ENCODE measurements at places on chromosomes 6 and 20.

DNA sequence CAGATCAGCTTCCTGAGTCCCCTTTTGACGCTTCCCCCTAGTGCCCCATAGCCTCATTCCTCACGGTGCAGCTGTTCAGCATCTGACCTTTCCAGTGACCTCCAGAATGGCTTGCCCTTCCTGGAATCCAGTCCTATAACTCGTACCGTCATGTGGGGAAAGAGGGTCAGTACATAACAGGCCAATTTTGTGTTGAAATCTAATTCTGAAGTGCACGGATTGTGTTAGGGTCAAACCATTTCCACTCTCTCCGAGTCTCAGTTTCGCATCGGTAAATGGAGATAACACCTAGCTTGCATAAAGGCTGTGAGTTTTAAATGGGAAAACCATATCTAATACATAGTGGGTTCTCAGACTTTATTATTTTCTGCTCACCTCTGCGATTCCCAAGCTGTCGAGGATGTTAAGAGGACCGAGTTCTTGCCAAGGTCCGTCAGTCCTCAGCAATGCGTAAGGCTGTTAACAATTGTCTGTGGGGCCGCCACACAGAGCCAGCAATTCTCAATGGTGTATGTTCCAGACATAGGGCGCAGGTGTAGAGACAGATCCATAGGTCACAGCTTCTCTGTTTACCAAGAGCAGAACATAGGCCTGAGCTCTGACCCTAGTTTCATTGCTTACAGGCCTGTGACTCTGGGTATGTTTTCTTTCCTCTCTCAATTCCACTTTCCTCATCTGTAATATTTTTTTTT, 45.5 kb upstream of the CCR6 start:
- no peak for DNase-seq

GRCh38 chr6:20812776-20813175, 278.5 kb downstream of the CDKAL1 start:
- DNase-seq, result no peak

GRCh38 chr6:42251500-42251899, 33.8 kb upstream of the MRPS10 start:
- DNase-seq, result no peak

- no peak for DNase-seq
Measured at GRCh38 chr6:158268361-158269147, 43.7 kb upstream of the TULP4 start.

DNA sequence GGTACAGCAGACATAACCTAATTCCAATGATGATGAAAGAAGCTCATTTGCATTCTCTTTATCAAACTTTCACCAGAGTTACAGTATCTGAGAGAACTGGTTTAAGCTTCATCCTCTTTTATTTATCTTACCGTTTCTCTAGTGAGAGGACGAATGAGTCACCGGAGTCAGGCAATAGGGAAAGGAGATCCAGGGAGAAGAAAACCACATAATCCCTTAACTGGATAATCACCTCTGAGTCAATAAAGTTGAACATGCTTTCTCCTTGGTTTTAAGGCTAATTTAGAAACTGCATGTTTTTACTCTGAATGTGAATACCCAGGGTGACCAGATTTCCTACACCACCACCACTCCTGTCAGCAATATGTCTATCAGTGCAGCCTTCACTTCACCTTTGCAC, 313.7 kb upstream of the TBX18 start:
- DNase-seq, result no peak

DNA sequence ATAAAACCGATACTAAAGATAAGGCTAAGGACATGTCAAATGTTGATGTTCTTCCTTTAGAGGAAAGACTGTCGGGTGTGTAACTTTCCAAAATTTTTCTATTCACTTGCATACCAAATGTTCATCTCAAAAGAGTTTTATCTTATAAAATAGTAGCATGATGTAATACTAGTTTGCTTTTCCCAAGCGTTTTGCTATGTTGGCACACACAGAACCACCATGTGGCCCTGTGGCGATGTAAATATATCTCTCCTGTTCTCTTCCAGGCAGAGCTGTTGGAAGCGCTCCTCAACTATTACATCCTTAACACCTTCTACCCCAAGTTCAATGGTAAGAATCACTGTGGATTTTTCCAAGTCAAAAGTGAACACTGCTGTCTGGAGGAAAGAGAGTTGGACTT, 26.5 kb downstream of the LBP start:
- DNase-seq, result no peak

DNA sequence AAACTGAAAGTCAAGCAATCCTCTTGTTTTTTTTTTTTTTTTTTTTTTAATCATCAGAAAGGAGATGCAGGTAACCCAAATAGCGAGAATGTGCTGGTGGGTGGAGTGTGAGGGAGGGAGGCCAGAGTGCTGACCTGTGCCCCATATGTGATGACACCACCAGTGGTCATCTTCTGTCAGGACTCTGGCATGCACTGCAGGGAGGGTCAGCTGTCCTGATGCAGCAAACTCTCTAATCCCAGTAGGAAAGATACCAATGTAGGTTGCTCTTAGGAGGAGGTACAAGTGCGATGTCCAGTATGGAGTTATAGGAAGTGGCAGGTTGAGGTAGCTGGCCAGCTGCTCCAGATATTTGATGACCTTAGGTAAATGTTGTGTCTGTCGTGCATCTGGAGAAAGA, 2.8 kb upstream of the CST4 start:
- DNase-seq, result no peak

GRCh38 chr6:113292646-113293422, 564.3 kb upstream of the MARCKS start:
- DNase-seq, result no peak

DNA sequence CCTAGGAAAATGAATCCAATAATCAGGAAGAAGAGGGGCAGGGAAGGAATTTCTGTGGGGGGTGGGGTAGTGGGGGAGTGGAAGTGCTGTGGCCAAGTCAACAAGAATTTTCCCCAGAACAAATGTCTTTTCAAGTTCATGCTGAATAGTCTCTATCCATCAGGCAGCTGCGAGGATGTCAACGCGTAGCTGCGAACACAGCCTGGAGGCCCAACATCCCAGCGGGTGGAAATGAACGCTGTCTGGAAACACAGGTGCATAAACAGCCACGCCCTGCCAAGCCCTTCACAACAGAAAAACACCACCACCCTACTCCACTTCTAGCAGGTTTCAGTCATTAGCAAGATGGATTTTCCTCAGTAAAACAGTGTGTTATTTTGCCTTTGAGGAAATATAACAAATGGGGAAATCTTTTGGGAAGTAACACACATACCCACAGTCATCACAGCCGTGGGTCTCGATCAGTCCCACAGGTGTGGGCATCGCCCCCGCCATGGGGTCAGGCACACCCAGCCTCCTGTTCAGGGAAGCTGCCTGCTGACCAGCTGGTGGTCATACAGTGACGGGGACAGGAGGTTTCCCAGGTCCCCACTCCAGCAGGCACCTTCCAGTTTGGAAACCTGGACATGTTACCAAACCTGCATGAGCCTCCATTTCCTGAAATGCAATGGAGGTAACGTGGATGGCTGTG, 112.1 kb upstream of the THBS2 start:
- DNase-seq, result no peak

DNA sequence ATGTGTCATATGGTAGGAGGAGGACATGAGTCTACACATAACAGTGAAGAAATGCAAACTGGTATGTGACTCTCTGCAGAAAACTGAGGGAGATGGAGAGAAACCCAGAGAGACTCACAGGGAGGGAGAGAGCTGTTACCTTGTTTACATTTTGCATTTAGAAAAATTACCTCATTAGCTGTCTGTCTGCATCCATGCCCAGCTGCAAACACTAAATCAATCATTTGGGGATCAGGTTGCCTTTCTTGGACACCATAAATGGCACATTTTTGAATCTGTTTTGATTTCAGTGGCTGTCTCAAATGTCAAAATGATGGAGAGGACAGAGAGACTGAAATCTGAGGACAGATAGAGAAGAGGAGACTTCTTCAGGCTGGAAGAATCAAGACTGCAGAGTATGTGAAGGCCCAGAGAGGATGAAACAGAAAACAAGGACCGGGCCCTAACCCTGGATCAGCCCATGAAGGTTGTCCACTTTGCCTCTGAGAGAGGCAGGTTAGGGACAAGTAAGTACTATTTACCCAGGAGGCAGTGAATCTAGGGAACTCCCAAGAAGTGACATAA, 92.2 kb downstream of the UNC5CL start:
- DNase-seq, result no peak

GRCh38 chr6:136499370-136499769, 50.9 kb downstream of the MAP7 start:
- no peak for DNase-seq

- no peak for DNase-seq
Measured at GRCh38 chr20:10915815-10916214, 242.0 kb upstream of the JAG1 start.

- no peak for DNase-seq
Measured at GRCh38 chr20:38664284-38664683, 60.0 kb upstream of the SLC32A1 start.
